ENCODE measurements at places on chromosomes 12 and 14. TPM values are rescaled to one million over a fixed set of nuclear protein-coding genes. Genes with fewer than 3 reads are reported as not detected.

GRCh38 chr12:80954857-80955520 is 17.3 kb upstream of the LIN7A start:
- no peak overlapping the region for H3K27ac ChIP-seq
- DNase-seq: no peak
- no peaks in the 10 kb centered on the region for H3K4me1 ChIP-seq
- no peaks in the 10 kb centered on the region for H3K36me3 ChIP-seq
- no peaks in the 10 kb centered on the region for H3K27me3 ChIP-seq
- H3K4me3 ChIP-seq: no peak overlapping the region

DNA sequence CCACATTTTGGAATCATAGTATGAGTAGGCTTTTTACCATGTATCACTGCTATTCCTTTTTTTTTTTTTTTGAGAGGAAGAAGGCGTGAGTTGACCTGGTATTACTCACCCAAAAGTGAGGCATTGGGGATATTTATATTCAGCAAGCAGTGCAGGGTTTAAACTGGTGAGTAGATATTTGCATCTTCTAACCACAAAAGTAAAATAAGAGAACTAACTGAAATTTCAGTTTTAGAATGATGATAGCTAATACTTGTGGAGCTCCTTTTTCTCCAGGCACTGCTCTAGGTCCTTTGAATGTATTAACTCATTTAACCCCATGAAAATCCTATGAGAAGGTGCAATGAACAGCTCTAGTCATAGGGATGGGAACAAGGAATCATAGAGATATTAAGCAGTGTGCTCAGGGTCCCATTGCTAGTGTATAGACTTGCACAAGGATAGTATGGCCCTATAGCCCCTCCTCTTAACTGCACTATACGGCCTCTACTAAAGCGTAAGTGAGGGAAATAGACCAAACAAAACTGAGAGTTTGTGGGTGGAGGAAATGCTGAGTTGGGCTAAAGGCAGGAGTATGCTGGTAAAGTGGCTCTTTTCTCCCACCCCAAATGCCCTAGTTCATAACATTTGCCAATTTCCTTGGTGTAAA is 104.3 kb upstream of the MAX start:
- peaks cover 4% of the 10 kb centered on the region for H3K4me1 ChIP-seq
- H3K27me3 ChIP-seq: no peaks in the 10 kb centered on the region
- H3K36me3 ChIP-seq: no peaks in the 10 kb centered on the region

GRCh38 chr14:93285044-93285443 is 47.8 kb downstream of the BTBD7 start:
- H3K4me3 ChIP-seq: no peak overlapping the region
- DNase-seq: no peak
- H3K4me1 ChIP-seq: peaks cover 6% of the 10 kb centered on the region
- no peaks in the 10 kb centered on the region for H3K27me3 ChIP-seq
- H3K27ac ChIP-seq: no peak overlapping the region
- peaks cover 15% of the 10 kb centered on the region for H3K36me3 ChIP-seq

DNA sequence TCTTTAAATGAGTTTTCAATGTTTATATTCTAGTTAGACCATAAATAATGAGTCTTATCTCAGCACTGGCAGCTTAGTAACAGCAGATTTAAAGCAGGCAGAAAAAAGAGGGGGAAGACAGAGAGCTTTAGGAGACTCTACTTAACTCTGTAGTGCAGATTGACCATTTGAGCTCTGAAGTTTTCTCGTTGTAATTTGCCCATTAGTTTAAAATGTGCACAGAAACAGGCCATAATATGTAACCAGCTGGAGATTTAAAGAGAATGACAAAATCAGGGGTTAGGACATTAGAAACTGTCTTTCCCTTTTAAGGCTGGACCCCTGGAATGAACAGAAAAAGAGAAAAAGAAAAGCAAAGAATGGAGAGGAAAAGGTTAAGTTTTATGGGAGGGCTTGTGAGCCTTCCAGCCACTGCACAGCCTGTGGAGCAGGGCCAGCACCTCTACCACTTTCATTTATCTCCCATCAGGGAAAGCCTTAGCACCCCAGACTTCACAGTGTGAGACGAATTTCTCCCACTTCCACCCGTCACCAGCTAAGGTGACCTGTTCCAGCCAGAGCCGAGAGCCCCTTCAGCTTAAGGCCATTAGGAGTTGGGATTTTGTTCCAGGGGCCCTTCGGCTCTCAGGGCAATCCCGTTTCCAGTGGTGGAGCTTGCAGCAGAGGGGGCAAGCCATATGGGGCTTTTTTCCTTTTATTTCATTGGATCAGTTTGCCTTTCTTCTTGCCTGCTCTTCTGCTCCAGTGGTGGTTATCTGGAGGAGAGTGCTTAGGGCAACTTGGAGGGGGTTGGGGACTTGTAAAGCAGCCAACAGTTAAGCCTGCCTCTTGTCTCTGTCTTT is 8.0 kb downstream of the IL22 start:
- H3K36me3 ChIP-seq: no peaks in the 10 kb centered on the region
- peaks cover 5% of the 10 kb centered on the region for H3K4me1 ChIP-seq
- H3K27ac ChIP-seq: no peak overlapping the region
- H3K4me3 ChIP-seq: peak overlapping the region; percentile 29
- H3K27me3 ChIP-seq: no peaks in the 10 kb centered on the region
- DNase-seq: no peak

- no peak overlapping the region for H3K4me3 ChIP-seq
- peaks cover 4% of the 10 kb centered on the region for H3K27me3 ChIP-seq
- H3K27ac ChIP-seq: no peak overlapping the region
- H3K4me1 ChIP-seq: no peaks in the 10 kb centered on the region
Measured at GRCh38 chr14:69828354-69828753, 31.3 kb upstream of the SLC10A1 start.

DNA sequence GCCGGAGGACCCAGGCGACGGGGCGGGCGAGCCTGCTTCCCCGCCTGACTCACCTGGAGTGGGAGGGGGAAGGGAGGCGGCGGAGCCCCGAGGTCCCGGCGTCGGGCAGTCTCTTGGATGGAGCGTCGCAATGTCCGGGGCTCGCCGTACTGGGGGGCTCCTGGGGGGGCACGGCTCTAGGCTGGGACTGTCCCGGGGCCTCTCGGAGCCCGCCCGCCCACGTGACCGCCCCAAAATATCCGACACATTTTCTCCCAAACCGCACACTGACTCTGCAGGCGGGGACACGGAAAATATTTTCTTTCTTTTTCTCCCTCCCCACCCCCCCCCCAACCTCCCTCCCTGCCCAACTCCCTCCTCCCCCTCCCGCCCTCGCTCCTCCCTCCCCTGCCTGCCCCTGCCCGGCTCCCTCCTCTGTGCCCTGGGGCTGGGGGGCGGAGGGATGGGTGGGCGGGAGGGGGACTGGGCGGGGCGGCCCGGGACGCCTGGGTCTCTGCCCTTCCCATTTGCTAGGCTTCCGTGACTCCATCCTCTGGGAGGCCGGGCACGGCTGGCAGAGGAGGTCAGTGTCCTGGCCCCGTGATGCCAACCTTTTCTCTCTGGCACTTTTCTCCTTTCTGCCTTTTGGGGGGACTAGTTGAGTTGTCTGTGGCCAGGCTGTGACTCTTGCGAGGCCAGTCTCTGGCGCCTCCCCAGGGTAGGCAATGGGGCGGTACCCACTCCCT is at the start of gene RARG:
TSS of gene RARG (minus strand) at position 289 of the 725 bp plus-strand sequence. CDS start 4,664 bp downstream, outside the sequence.
- H3K27ac ChIP-seq: peak within 1 kb of the TSS; percentile 85
- H3K4me3 ChIP-seq: peak within 1 kb of the TSS; percentile 77
- H3K36me3 ChIP-seq: peaks cover 6% of the 10 kb centered on the region
- H3K4me1 ChIP-seq: peaks cover 43% of the 10 kb centered on the region
- no peaks in the 10 kb centered on the region for H3K27me3 ChIP-seq

- H3K4me3 ChIP-seq: no peak overlapping the region
Measured at GRCh38 chr12:2306012-2306411, 253.2 kb downstream of the CACNA1C start.

GRCh38 chr14:100818221-100818699 is 7.7 kb upstream of the MEG3 start:
- H3K27ac ChIP-seq: no peak overlapping the region
- no peaks in the 10 kb centered on the region for H3K36me3 ChIP-seq
- no peaks in the 10 kb centered on the region for H3K4me1 ChIP-seq
- H3K27me3 ChIP-seq: peaks cover 10% of the 10 kb centered on the region
- no peak overlapping the region for H3K4me3 ChIP-seq
- no peak for DNase-seq

- H3K36me3 ChIP-seq: peaks cover 34% of the 10 kb centered on the region
- no peak overlapping the region for H3K4me3 ChIP-seq
- no peak for DNase-seq
- peaks cover 67% of the 10 kb centered on the region for H3K4me1 ChIP-seq
- peak overlapping the region; percentile 33 for H3K27ac ChIP-seq
- no peaks in the 10 kb centered on the region for H3K27me3 ChIP-seq
Measured at GRCh38 chr12:6067152-6067916, 57.1 kb downstream of the VWF start.

DNA sequence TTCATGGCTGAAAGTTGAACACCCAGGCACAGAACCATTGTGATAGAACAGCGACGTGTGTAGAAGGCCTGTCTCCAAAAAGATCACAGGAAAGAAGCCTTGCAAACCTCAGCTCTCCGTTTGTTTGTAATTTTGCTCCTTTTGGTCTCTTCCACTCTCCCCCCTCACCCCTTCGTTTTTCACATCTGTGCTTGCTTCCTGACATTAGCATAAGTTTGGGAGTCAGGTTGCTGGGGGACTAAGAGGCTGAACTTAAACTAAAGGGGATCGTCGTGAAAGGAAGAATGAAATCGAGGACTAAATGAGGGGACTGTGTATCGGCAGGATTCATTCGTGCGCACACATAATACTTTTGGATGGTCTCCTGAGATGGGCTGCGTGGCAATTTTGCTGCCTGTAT is 200.6 kb downstream of the BCAT1 start:
- H3K4me1 ChIP-seq: no peaks in the 10 kb centered on the region
- no peaks in the 10 kb centered on the region for H3K36me3 ChIP-seq
- H3K27ac ChIP-seq: no peak overlapping the region
- H3K27me3 ChIP-seq: no peaks in the 10 kb centered on the region
- H3K4me3 ChIP-seq: no peak overlapping the region

DNA sequence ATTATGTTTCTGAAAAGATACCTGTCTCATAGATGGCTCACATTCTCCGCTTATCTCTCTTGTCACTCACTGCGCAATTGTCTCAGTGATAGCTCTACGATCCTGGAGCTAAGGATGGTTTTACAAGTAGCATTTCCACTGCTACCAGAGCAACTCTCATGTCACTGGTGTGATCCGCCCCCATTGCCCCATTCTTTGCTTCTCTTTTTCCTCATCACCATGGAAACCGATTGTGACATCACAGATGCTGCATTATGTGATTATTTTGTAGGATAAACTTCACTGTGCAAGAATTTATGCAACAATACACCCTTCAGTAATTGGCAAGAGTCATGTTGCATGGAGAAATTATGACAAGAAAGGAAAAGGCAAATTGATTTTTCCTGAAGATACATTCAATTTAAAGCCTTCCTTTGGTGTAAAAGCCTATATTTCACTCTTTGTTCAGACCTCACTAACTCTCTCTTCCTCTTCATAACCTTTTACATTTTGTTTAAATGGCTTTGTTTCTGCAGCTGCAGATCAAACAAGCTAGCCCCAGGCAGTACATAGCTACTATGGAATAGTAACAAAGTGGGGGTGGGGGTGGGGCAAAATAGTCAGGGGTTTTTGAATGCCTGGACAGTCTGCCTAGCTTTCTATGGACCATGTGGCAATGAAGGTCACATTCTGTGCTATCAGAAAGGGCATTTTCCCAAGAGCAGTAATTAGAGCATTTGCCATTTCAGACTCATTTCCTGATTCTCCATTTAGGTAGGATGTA is 539.8 kb downstream of the NRXN3 start:
- H3K36me3 ChIP-seq: no peaks in the 10 kb centered on the region
- no peaks in the 10 kb centered on the region for H3K4me1 ChIP-seq
- DNase-seq: no peak
- H3K27me3 ChIP-seq: no peaks in the 10 kb centered on the region
- no peak overlapping the region for H3K4me3 ChIP-seq

GRCh38 chr12:101713930-101714329 is 16.5 kb downstream of the CHPT1 start:
- no peak overlapping the region for H3K27ac ChIP-seq
- no peak overlapping the region for H3K4me3 ChIP-seq
- no peaks in the 10 kb centered on the region for H3K27me3 ChIP-seq
- no peak for DNase-seq
- peaks cover 22% of the 10 kb centered on the region for H3K4me1 ChIP-seq

DNA sequence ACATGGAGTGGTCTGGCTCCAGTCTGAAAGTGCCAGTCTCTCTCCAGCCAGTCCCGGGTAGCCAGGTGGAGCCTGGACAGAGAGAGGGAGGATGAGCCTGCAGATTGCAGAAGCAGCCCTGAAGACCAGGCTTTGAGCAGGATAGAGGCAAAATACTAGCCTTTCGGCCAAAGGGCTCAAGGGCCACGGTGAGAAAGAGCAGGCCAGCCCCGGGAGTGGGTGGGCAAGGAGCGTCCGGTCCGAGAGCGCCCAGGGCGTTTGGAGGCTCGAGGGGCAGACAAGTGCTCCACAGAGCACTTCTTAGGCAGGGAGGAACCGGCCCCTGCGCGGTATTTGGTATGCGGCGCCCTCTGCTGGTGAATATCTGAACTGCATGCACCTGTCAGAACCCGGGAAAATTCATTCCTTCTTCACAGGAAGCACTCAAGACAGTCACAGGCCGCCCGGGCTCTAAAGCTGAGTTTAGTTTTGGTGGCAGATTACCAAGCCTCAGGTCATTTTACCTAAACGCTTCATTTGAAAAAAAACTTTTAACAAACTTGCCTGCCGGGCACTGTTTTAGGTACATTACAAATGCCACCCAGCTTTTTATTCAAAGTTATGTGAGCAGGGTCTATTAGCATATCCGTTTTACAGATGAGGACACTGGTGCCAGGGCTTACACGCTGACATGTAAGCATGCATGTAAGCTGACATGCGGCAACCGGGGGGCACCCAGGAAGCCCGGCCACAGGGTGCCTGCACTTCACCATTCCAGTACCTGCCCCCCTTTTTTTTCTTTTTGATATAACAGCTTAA is 21.0 kb upstream of the PSMC1 start:
- H3K4me3 ChIP-seq: no peak overlapping the region
- no peak overlapping the region for H3K27ac ChIP-seq
- DNase-seq: peak; percentile 79
- peaks cover 15% of the 10 kb centered on the region for H3K27me3 ChIP-seq
- H3K36me3 ChIP-seq: no peaks in the 10 kb centered on the region
- H3K4me1 ChIP-seq: no peaks in the 10 kb centered on the region

DNA sequence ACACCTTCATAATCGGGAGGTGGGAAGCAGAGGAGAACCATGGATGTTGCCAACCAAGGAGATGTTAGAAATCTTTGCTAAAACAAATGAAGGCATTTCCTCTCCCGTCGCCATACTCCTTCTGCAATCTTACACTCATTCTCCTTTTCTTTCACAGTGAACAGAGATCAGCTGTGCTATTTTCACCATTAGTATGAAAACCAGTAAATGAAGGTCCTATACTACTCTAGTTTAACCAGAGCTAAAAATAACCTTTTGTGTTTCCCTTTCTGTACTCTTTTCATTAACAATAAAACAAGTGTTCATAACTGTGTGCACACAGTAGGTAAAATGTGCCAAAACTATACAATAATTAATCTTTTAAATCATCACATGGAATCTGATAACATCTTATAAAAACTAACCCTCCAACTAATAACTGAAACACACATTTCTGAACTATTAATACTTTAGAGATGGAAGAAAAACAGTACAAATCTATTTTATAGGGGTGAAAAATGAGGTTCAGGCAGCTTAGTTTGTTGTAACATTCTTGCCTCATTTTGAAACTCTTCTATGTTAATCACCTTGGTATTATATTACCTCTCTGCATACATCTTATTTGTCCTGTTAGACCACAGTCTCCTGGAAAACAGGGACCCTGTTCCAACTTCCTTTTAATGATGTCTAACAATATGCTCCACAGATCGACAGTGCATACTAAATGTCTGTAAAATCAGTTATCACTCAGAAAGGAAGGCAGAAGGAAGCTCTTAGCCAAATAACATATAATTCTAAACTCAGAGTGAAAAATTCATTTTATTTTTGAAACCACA is 69.5 kb downstream of the SPPL3 start:
- H3K27ac ChIP-seq: peak overlapping the region; percentile 38
- no peak for DNase-seq
- peaks cover 57% of the 10 kb centered on the region for H3K4me1 ChIP-seq
- no peak overlapping the region for H3K4me3 ChIP-seq

HOXC12 gene
- not detected for total RNA-seq

PLA2G1B gene
- 42.2 TPM for total RNA-seq

CLEC6A gene
- total RNA-seq: 3.4 TPM

LMBR1L gene
- 61.7 TPM for total RNA-seq

Measured in lower lobe of right lung (tissue), 2 donors.